ENCODE measurements at places on chromosomes 5 and 9.

DNA sequence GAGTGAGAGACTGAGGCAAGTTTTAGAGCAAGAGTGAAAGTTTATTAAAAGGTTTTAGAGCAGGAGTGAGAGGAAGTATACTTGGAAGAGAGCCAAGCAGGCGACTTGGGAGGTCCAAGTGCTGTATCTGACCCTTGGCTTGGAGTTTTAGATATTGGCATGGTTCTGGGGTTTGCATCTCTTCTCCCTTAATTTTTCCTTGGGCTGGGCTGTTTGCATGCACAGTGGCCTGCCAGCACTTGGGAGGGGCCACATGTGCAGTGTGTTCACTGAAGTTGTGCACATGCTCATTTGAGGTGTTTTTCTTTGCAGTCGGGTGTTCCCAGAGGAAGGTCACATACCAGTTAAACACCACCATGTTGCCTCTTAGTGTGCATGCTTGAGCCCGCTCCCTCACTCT is 464.1 kb downstream of the DMRT2 start:
- no peak for DNase-seq

- DNase-seq: no peak
Measured at GRCh38 chr5:140223567-140223966, 48.6 kb downstream of the CYSTM1 start.

DNA sequence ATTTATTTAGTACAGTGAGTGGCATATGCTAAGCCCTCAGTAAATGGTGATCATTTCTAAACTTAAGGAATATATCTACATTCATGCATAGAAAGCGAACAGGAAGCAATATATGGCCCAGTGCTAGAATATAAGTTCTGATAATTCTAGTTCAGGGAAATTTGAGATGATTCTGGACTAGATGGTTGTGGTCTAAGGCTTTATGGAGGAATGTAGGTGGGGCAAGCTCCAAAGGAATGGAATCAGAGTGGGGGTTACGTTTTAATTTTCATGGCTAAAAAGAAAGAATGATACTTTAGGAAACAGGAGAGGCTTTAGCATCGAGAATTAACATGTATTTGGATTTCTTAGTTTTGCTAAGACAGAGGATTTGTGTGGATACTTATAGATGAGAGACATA is 56.1 kb downstream of the MTREX start:
- DNase-seq: no peak

GRCh38 chr9:114077162-114077837 is 800 bp downstream of the AMBP start:
- DNase-seq: no peak

- no peak for DNase-seq
Measured at GRCh38 chr9:108634672-108635462, 220.9 kb downstream of the ACTL7B start.

- DNase-seq: no peak
Measured at GRCh38 chr5:128714551-128714950, 176.5 kb upstream of the FBN2 start.

DNA sequence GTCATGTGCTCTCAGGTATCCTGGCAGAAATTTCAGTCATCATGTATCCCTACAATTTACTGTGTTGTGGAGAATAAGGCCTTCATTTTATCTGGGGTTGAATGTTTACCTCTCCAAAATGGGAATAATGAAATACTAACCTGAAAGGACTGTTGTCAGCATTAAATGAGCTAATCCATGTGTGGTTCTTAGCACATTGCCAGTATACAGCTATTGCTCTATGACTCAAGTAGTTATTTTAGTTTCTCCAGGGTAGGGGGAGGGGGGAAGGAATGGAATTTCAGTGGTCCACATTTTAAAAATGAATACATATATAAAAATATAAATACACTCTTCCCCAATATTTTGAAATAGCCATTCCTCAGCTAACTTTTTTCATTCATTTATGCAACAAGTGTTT is 3.5 kb downstream of the PAM start:
- DNase-seq: no peak

DNA sequence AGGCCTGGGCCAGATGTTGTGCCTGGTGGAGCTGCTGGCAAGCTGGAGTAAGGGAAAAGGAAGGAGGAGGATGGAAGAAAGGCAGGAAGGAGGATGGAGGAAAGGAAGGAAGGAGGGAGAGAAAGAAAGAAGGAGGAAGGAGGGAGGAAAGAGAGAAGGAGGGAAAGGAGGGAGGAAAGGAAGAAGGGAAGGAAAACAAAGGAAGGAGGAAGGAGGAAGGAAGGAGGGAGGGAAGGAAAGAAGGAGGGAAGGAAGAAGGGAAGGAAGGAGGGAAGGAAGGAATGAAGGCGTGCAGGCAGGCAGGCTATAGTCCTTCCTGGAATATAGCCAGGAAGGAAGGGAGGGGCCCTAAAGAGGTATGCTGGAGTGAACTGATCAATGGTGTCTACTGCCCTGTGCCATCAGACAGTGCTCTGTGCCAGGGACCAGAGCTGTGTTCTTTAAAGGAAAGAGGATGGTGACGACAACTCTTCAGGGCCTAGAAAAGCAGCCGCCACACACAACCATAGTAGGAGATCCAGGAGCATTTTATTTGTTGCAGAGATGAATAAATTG is 61.4 kb upstream of the UBTD2 start:
- no peak for DNase-seq

DNA sequence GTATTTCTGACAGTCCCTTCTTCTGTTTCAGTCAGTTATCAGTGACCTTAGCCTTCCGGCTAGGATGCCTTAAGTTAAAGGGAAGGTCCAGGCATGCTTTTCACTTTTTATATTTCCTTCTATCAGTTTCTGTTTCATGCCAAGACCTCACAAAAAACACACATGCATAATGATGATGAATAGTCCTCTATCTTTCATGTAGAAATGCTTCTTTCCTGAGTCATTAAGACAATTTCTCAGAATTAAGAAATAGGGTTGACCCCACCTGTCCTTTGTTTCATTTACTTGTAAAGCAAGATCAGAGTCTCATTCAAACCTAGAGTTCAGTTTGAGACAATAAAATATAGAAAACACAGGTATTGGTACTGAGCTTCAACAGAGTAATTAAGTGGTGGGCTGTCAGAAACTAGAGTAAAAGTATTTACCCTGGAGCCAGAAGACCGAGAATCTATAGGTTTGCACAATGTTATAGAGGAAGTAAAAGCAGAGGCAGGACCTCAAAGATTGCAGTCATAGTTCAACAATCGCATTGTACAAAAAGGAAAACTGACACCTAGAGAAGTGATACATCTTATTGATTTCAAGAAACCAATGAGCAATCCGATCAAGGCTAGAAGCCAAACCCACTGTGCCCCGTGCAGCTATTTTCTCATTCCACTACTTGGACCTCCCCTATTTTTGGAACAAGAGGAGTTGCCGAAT is 118.7 kb upstream of the PUM3 start:
- no peak for DNase-seq

DNA sequence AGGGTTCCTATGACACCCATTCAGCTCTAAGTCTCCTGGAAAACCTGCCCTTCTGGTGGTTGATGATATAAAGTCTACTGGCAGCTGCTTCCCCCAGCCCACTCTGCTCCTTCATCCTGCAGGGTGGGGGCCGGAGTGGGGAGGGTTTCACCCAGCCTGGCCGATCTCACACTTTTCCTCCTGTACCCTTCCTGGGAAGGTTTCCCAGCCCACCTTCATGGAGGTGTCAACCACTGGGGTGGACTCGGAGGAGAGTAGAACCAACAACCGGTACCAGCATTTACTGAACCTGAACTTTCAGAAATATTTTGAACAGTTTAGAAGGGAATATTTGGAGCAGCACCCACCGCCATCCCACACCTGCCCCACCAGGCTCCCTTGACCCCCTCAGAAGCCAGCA is 30.4 kb downstream of the ROR2 start:
- no peak for DNase-seq

GRCh38 chr5:152066784-152067183 is 142.1 kb upstream of the GLRA1 start:
- DNase-seq: no peak

DNA sequence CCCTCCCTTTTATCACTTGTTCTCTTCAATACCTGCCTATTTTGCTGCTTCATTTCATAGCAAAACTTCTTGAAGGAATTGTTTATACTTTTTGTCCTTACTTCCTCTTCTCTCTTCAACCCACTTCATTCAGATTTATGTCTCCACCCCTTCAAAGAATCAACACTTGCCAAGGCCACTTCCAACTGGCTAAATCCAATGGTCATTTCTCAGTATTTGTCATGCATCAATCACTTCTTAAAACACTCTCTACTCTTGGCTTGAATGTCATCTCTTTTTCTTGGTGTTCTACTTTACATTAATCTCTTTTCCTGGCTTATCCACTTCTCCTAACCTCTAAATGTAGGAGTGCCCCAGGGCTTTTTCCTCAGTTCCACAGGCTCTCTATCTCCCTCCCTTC is 8.3 kb upstream of the FCHO2 start:
- DNase-seq: no peak

- DNase-seq: no peak
Measured at GRCh38 chr9:71879644-71880174, 31.3 kb downstream of the ABHD17B start.

DNA sequence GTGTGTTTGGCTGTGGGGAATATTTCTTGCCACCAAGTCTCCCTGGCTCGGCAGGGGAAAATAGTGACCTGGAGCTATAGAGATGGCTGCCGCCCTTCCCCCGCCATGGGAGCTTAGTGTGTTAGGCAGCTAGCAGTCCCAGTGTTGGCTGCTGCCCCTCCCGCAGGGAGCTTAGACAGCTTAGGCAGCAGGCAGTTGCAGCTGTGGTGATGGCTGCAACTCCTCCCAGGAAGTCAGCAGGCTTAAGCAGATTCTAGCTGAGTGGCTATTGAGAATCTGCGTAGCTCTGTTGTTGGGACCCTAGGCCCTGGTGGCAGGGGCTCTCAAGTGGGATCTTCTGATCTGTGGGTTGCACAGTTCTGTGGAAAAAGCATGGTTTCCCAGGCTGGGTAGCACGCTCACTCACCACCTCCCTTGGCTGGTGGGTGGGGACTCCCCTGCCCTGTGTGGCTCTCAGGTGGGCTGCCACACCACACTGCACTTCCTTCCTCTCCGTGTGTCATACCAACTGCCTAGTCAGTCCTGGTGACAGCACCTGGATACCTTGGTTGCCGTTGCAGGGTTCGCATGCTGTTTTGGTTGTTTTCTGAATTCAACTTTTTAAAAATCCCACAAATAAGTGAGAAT is 9.3 kb downstream of the OR1N2 start:
- DNase-seq: peak; percentile 12

GRCh38 chr9:34385561-34386230 is 9.0 kb upstream of the MYORG start:
- DNase-seq: no peak

GRCh38 chr9:21983561-21983935 is 10.6 kb downstream of the CDKN2A start:
- DNase-seq: no peak

GRCh38 chr5:73564675-73565074 is 764 bp downstream of the ANKRA2 start:
- DNase-seq: peak; percentile 1

GRCh38 chr5:44336708-44337107 is 52.5 kb downstream of the FGF10 start:
- DNase-seq: no peak

All from naive thymus-derived CD8-positive, alpha-beta T cell (primary cell).